Stimulated activated CD8-positive, alpha-beta memory T cell treated with anti-CD3 and anti-CD28 coated beads, Interleukin-4, amount 100 ng/mL, for 4 hours (primary cell): ENCODE measurements at places on chromosomes 4 and X.
A peak's percentile ranks its signal among the peaks of the same experiment; 100 is the strongest.

DNA sequence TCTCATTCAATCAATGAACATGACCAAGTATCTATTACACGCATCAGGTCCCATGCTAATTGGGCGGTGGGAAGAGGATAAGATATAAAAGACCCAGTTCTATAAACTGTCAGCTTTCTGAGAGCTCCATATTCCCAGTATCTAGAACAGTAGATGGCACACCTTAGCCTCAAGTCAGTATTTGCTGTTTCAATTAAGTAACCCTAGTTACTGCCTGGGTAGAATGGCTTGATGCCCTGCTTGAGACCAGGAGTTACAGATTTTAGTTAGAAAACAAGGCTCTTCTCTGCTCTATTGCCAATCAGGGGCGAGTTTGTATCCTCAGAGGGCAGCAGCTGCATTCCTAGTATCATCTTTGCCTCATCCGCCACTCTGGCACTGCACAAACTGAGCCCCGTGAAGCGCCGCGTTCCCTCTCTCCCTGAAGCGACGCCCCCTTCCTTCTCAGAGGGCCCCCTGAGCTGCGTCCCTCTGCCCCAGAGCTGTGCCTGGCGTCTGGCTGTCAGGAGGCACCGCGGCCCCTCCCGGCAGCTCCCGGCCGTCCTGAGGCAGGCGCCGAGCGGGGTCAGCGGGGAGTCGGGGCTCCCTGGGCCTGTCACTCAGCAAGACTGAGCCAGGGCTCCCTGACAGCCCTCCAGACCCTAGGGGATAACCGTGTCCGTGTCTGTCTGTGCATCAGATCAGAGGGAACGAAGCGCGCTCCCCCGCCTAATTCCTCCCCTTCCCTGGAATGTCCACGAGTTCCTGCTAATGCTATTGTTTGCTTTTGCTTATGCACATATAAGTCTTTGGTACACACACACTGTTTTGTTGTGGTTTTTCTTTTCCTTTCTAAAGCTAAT lies 212.4 kb upstream of the TTC29 start:
- no peak for DNase-seq

DNA sequence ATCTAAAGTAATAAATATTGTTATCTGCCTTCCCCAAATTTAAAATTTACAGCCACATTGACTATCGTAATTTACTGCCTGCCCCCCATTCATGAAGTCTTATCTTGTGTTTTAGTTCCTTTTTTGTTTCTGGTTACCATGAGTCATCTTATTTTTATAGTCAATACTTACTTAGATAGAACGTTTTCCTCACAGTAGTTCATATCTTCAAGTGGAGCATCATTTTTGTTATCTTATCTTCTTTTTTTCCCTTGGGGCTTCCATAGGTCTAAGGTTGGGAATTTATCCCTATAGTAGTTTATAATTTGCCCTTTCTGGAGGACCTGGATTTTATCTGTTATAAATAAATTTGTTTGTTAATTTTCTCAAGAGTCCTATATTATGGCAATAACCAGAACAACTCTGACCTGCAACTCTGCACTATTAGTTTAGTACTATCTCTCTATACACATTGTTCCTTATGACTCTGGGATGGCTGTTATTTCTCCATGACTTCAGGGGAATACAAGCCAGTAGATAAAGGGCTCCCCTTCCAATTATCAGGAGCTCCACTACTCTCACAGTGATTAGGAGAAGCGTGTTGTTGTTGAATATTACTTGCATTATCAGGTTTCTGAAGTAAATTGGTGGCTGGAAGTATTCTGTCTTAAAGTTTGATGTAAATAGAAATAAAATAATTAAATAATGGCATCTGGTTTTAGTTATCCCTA lies 330.6 kb downstream of the GALNTL6 start:
- no peak for DNase-seq

DNA sequence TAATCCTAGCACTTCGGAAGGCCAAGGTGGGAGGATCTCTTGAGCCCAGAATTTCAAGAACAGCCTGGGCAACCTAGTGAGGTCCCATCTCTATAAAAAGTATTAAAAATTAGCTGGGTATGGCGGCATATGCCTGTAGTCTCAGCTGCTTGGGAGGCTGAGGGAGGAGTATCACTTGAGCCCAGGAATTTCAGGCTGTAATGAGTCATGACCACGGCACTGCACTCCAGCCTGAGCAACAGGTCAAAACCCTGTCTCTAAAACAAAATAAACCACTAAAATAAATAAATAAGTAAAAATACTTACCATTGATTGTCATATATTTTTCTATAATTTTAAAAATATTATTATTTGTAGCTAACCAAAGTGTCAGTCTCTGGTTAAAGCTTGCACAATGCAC lies 315.6 kb upstream of the SMIM31 start:
- DNase-seq = no peak

- no peak for DNase-seq
These were observed 391.8 kb upstream of the EPHA5 start for GRCh38 chr4:66062044-66062443.

GRCh38 chr4:98653890-98654867 lies 4.2 kb downstream of the TSPAN5 start:
- DNase-seq = no peak

DNA sequence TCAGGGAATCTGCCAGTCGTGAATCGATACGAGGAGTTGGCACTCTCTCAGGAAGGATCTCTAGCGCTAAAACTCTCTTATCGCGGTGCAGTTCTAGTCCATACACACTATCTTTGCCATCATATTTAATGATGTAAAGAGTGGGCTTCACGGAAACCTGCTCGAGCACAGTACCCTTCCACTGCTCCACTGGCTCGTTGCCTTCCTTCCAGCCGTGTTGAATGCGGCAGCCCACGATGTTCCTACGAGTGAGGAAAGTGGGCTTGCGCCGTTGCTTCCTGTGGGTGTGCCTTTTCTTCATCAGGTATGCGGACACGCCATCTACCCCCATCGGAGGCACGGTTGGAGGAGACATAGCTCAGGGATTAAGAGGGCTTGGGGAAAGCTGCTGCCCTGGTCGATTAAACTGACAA lies 661 bp downstream of the SPIN4 start:
- DNase-seq = no peak

DNA sequence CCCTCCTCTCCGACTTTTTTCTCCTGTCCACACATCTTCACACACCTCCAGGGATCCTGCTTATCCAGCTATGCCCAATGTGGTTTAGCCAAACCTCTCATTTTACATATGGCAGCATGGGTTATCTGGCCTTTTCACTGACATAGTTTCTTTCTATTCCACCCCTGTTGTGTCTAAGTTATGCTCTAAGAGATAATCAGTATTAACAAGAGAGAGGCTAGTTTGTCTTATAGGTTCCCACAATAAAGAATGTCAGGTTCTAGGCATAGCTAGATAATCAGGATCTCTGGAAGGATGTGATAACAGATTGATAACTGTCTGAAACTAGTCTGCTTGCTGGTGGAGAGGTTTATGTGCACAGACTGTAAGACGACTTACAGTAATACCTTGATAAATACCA lies 7.7 kb upstream of the GALNT7 start:
- DNase-seq = no peak

DNA sequence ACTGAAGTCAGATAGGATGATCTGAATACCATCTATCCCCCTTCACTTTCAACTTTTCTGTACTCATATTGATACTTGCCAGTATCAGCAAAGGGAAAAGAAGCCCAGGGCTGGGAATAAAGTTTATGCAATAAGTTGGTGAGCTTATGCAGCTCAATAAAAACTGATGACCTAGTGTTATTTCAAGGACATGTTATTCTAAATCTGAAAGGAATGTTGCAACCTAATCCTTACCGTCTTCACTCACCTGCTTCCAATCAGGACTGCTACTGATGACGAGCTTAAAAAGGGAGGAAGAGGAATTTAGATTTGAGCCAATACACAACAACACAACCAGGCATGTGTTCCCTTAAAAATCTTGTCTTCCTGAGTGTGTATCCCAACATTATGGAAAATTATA lies 419.9 kb downstream of the SPRY1 start:
- no peak for DNase-seq

GRCh38 chrX:111671668-111672067 lies 9.3 kb upstream of the ALG13 start:
- DNase-seq = no peak

GRCh38 chrX:74450803-74451449 lies 29.6 kb downstream of the SLC16A2 start:
- DNase-seq = no peak

GRCh38 chrX:39840133-39840532 lies 257.6 kb downstream of the BCOR start:
- DNase-seq = no peak

- DNase-seq = no peak
These were observed 132.8 kb upstream of the MAGEB16 start for GRCh38 chrX:35665311-35665710.

DNA sequence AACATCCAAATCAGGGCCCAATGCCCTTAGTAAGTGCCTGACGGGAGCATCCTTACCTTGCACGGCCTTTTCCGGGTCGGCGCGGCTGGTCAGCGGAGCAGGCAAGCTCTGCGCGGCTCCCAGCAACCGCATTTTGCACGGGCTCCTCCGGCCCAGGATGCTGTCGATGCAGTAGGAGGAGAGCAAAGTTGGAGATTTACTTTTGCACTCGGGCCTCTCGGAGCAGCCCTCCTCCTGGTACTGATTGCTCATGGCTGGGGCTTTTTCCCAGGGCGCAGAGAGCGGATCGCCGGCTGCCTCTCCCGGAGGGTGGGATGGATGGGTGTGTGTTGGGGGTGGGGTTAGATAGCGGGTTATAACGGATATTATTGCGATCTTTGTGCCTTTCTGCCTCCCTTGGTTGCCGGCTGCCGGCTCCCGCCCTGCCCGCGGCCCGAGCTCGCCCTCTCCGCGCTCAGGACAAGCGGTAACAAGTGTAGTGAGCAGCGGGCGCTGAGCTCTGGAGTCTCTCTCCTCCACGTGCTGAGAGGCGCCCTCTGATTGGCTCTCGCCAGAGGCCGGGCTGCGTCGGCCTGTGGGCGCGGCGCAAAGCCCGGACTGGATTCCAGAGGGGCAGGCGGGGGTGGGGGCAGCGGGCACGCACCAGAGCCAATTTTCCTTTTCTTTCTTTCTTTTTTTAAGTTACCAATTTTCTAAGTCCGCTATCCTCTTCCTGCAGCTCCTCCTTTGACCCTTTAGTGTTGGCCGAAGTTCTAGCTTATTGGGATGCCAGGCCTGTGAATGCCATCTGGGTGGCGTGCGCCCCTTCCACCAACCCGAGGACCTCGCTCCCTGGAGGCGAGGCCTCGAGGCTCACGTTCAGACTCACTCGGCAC lies at the start of gene ARX:
TSS of gene ARX (minus strand) at position 480 of the 875 bp plus-strand sequence. CDS start at position 252, 228 bp downstream.
- DNase-seq = no peak

GRCh38 chr4:57137261-57137660 lies 27.1 kb upstream of the IGFBP7 start:
- DNase-seq = no peak

DNA sequence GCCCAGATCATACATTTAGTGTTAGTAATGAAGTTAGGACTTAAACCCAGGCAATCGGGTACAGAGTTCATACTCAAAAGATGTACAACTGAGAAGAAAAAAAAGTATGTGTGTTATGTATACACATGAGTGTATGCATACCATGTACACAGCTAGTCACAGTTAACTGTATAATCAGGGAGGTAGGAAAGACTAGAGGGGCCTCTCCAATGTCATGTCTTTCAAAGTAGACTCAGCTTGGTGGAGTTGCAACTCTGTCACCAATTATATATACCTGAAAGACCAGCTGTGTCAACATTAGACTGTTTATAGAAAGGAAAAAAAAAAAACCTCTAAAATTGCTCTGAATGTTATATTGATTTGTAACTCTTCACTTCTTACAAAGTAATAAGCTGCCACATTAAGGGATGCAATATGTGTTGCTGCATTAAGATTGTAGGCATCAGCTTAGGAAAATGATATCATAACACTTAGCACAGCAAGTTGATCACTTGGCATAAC lies 167.5 kb downstream of the DCTD start:
- no peak for DNase-seq

GRCh38 chrX:7801711-7802110 lies 41.3 kb upstream of the VCX start:
- DNase-seq = no peak

- DNase-seq = no peak
These were observed 592.9 kb downstream of the BCOR start for GRCh38 chrX:39504850-39505259.

- DNase-seq = no peak
These were observed 29.6 kb downstream of the TRIML1 start for GRCh38 chr4:188168726-188169373.

DNA sequence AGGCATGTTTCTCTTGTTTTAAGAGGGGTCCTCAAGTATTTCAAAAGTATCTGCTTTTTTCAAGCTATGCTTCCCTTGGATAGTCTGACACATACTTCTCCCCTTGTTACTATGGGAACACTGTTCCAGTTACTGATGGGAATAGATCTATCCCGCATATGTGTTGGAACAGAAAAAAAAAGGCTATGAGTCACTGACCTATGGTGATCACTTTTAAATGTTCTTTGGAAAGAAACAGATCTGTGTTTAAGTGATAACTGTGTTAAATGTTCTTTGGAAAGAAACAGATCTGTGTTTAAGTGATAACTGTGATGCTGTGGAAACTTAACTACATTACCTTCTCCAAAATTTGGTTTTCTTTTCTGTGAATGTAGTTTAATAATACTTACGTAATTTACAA lies 303.2 kb downstream of the TEX13C start:
- DNase-seq = no peak

DNA sequence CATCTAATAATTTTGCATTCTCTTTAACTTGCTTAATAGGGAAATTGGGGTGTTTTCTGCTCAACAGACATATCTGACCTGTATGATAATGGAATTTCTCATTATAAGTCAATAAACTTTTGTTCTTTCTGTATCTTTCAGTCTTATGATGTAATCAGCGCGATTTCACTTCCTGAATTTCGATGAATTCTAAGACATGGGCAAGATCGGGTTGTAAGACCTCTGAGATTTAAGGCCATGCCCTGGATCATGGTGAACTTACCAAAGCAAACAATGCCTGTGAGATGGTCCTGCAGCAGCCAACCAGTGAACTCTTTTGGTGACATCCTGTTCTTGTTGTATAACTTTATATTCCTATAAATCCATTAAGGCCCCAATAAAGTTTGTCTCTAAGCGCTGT lies 88.1 kb downstream of the NBDY start:
- no peak for DNase-seq

GRCh38 chr4:36255577-36255976 lies 11.3 kb upstream of the ARAP2 start:
- DNase-seq = peak; percentile 24

- DNase-seq = no peak
These were observed 11.6 kb upstream of the SCD5 start for GRCh38 chr4:82810176-82810575.

- no peak for DNase-seq
These were observed 119.7 kb downstream of the CHRNA9 start for GRCh38 chr4:40454816-40455215.

DNA sequence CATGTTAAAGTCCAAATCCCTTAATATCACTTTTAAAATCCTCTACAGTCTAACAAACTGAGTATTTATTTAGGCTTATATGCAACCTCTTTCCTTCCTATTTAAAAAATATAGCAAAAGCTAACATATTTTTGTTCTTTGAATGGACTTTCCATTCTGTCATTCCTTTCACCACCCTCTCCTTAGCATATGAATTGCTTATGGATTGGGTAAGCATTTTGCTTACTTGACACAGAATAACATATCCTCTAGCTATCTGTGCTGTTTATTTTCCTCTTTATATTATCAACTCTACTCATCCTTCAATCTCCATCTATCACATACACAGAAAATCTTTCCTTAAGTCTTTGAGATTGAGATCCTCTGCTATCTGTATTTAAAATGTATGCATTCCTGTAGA lies 206.1 kb upstream of the NEIL3 start:
- DNase-seq = no peak

- DNase-seq = no peak
These were observed 24.8 kb upstream of the CRMP1 start for GRCh38 chr4:5917672-5918071.
